Dermis microvascular lymphatic vessel endothelial cell (primary cell): ENCODE measurements at places on chromosomes 2 and 18. TPM values are rescaled to one million over a fixed set of nuclear protein-coding genes. Genes with fewer than 3 reads are reported as not detected.

The CDK5R2 gene
- total RNA-seq = not detected in 2 replicates

The TRIM54 gene
- total RNA-seq = 0.26 and 0.51 TPM in 2 replicates

The REG1B gene
- total RNA-seq = not detected in 2 replicates

The AMER3 gene
- not detected in 2 replicates for total RNA-seq

The OSR1 gene
- 0.39 and 0.76 TPM in 2 replicates for total RNA-seq

The PTPRN gene
- total RNA-seq = not detected in 2 replicates

The MC4R gene
- total RNA-seq = not detected in 2 replicates

The FLACC1 gene
- total RNA-seq = 0.13 and 0.39 TPM in 2 replicates

The SPHKAP gene
- total RNA-seq = not detected in 2 replicates

The MAB21L4 gene
- not detected in 2 replicates for total RNA-seq
